ENCODE measurements at places on chromosomes 1 and 21.

- no peak for DNase-seq
Measured at GRCh38 chr1:103333141-103333540, 192.4 kb upstream of the RNPC3 start.

DNA sequence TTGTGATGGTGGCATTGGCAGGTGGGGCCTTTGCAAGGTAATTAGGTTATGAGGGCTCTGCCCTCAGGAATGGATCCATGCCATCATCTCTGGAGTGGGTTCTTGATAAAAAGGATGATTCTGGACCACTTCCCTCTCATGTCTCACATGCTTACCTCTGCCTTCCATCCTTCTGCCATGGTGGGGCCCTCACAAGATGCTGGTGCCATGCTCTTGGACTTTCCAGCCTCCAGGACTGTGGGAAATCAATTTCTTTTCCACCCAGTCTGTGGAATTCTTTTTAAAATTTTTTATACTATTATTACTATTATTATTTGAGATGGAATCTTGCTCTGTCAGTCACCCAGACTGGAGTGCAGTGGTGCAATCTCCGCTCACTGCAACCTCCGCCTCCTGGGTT is 57.3 kb downstream of the ACBD3 start:
- no peak for DNase-seq

- no peak for DNase-seq
Measured at GRCh38 chr1:164604541-164604940, 45.6 kb downstream of the PBX1 start.

- DNase-seq, result no peak
Measured at GRCh38 chr21:41605178-41605933, 97.4 kb upstream of the TMPRSS2 start.

- DNase-seq, result no peak
Measured at GRCh38 chr21:36479415-36480402, at the start of gene CLDN14. Gene CLDN14, minus strand, starts transcription at chr21:36480122. Its CDS starts 18,427 bp downstream, at chr21:36461695.

GRCh38 chr1:231964961-231965360 is 338.4 kb downstream of the DISC1 start:
- no peak for DNase-seq

Measured in activated effector memory CD4-positive, alpha-beta T cell treated with Interleukin-2 at 50 U/mL for 16 hours (primary cell).